T follicular helper cell (primary cell): ENCODE measurements at places on chromosomes 3 and 15.

DNA sequence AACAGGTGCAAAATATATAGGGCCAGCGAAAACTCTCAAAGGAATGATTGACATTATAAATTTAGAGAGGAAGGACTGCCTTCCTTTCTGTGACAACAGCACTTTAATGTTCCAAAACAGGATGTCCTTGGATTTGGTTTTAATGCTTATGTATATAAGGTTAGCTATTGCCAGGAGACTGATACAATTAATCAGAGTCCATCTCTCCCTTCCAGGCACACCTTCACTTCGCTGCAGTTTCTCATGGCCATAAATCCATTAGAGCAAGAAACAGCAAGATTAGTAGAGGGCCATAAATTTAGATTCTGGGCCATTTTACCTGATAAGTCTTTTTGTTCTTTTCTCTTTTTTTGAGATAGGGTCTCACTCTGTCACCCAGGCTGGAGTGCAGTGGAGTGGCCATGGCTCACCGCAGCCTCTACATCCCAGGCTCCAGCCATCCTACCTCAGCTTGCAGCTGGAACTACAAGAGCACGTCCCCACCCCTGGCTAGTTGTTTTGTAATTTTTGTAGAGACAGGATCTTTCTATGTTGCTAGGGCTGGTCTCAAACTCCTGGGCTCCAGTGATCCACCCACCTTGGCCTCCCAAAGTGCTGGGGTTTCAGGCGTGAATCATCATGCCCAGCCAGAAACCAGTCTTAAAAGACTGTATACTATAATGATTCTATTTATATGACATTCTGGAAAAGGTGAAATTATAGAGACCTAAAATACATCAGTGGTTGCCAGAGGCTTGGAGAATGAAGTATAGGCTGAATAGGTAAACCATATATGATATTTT, 15.7 kb upstream of the TFRC start:
- DNase-seq, result no peak

GRCh38 chr3:78754066-78754743, 1013.6 kb downstream of the ROBO1 start:
- DNase-seq, result no peak

GRCh38 chr15:70775160-70775559, 11.8 kb upstream of the UACA start:
- no peak for DNase-seq

DNA sequence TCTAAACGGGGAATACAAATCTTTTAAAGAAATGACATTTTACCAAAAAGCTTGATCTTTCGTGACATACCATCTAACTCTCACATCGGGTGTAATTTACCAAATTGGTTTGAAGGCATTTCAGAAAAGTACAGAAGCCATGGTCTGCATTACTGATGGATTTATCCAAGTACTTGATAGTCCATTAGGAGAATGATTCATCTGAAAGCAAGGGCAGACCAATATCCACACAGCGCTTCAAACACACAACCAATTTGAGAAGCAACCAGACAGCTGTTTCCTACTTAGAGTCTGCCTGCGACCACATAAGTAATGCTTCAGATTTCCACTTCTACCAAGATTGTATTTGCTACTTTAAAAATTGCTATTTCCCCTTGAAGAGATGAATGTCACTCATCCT, 697.6 kb upstream of the ALCAM start:
- no peak for DNase-seq

DNA sequence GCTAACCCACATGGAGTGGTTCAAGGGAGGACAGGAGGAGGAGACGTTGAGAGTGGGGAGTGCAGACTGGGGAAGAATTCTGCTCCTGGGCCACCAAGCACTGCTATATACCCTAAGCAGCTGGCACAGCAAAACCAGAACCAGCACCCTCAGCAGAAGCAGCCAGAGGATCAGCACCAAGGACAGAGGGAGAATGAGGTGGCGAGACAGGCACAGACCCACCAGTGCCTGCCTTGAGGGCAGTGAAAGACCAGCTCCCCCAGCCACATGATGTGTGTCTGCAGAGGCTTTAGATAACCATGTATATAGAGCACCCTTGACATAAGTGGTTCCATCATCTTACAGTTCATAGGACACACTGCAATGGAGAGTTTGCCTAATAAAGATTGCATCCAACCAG, 319.0 kb downstream of the GABRB3 start:
- no peak for DNase-seq

- no peak for DNase-seq
Observed at GRCh38 chr3:107982165-107982564, 108.7 kb downstream of the CD47 start.

- DNase-seq, result peak; percentile 20
Observed at GRCh38 chr15:67884514-67885174, 44.8 kb upstream of the RNU6-1 start.

DNA sequence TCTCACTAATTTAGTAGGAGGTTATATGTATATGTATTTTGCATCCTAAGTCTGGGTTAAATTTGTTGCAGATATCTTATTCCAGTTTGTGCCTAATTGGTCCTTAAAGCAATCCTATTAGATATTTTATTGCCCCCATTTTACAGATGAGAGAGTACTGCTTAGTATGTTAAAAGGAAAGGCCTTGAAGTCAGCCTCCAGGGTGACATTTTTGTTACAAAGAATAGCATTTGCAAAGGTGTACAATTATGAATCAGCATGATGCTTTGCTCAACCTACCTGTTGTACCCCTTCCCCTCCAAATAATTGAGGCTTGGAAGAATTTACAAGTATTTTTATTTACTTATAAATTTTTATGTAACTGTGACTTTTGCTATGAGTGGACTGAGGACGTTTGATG, 14.0 kb downstream of the STT3B start:
- DNase-seq, result no peak

- DNase-seq, result no peak
Observed at GRCh38 chr3:71657831-71658530, 67.2 kb downstream of the EIF4E3 start.

DNA sequence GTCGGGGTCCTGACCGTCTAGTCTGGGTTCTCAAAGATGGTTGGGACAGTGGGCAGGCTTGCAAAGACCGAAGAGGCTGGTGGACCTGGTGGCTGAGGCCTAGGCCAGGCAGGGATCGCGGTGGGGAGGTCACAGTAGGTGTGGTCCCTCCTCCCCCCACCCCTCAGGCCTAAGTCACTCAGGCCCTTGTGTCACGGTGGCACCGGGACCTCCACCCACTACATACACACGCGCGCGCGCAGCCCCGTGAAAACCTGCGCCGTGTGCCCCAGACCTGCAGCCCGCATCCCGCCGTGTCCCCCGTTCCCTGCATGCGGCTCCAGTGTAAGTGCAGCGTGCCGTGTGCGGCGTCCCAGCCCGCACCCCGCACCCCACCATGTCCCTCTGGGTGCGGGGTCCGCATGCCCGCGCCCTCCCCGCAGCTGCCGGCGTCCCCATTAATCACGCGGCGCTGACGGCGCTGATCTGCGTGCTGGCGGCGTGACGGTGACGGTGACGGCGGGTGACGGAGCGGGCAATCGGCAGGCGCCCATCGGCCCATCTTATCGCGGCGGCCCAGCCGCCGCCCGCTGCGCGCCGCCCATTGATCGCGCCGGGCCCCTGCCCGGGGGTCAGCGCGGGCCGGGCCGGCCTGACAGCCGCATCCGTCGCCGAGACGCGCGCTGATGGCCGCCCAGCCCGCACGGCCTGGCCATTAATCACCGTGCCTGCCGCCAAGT, 24.4 kb downstream of the SEC61A1 start:
- DNase-seq, result peak; percentile 38

GRCh38 chr3:7265736-7266135, 404.8 kb downstream of the GRM7 start:
- no peak for DNase-seq

- DNase-seq, result no peak
Observed at GRCh38 chr3:45092132-45093031, 53.8 kb downstream of the CDCP1 start.

GRCh38 chr15:33209575-33210481, 15.3 kb upstream of the FMN1 start:
- DNase-seq, result no peak

GRCh38 chr15:71203586-71204474, 88.6 kb downstream of the THSD4 start:
- DNase-seq, result no peak

DNA sequence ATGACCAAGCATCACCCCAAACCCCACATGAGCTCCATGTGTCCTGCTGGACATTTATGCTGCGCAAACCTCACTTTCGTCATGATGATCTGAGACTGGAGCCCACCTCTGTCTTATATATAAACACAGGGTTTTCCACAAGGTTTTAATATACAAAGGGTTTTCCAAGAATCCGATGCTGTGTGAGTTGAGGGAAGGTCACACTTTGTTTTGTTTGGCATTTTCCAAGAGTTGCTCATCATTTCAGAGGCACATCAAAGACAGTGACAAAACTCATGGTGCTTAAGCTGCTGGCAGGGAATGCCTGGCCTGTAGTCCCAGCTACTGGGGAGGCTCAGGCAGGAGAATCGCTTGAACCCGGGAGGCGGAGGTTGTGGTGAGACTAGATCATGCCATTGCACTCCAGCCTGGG, 20.0 kb downstream of the EFCC1 start:
- DNase-seq, result no peak

DNA sequence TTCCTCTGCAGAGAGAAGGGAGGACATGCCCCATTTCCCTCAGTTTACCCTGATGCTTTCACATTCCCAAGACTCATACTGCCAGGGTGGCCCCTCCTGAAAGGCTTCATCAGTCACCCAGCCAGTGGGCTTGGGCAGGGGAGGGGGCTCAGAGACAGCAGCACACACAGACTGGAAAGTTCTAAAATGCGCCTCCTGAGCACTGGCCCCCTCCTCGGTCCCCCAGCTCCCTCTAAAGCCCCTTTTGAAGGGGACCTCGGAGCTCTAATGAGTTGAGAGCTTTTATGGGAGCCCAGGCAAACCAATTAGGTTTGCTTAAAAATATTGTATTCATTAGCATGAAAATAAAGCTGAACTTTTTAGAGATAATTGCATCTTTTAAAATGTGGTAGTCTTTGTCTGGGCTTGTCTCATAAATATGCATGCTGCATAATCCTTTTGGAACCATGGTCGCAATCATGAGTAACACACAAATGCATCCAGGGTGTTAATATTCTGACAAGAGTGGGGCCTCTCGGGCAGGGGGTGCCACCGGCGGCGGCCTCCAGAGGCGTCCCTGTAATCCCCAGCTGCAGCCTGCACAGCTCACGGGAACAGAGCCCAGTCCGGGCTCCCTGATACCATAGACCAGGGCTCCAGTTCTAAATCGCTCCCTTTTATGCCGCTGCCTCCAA, 78.5 kb downstream of the RPLP1 start:
- no peak for DNase-seq

GRCh38 chr3:126961191-126961790, 21.6 kb upstream of the PLXNA1 start:
- no peak for DNase-seq

DNA sequence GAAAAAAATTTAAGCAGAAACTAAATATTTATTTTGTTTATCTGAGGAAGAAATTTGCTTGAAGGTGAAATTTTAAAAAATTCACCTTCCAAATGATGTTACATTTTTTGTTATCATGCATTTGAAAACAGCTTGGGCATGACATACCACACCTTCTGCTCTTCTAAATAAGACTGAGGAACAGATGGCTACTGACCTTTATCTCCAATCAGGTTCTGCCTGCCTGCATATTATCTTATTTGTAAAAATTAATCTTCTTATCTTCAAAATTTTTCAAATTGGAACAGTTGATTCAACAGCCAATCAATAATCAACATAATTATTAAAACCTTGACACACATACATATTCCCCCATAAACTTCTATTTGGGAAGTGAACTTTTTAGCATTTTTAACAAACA, 641.8 kb upstream of the ZNF385D start:
- no peak for DNase-seq

DNA sequence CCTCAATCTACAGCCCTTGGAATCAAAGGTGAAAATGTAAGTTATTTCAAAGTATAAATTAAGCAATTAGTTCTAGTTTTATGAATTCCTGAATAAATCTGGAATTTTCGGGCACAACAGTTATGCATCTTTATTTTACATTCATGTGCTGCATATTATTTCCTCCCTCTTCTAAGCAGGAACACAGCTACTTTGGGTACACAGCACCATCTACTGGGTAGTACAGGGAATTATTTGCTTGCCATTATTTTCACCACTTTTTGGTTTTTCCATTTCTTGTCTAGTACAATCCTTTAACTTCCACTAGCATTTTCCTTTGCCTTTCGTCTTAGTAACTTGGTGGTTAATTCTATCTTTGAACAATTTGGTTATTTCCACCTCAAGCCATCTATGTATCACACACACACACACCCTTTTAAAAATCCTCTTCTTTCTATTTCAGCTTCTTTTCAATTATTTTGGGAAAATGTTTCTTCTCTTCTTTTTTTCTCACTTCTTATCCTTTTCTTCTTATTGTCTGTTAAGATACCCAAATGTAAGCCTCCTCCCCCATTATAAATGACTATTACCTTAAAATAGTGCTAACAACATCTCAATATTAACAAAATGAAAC, 451.0 kb downstream of the MFSD1 start:
- DNase-seq, result no peak

GRCh38 chr3:61323094-61323493, 71.8 kb upstream of the FHIT start:
- DNase-seq, result no peak

- no peak for DNase-seq
Observed at GRCh38 chr15:29674661-29675533, 147.4 kb downstream of the TJP1 start.

DNA sequence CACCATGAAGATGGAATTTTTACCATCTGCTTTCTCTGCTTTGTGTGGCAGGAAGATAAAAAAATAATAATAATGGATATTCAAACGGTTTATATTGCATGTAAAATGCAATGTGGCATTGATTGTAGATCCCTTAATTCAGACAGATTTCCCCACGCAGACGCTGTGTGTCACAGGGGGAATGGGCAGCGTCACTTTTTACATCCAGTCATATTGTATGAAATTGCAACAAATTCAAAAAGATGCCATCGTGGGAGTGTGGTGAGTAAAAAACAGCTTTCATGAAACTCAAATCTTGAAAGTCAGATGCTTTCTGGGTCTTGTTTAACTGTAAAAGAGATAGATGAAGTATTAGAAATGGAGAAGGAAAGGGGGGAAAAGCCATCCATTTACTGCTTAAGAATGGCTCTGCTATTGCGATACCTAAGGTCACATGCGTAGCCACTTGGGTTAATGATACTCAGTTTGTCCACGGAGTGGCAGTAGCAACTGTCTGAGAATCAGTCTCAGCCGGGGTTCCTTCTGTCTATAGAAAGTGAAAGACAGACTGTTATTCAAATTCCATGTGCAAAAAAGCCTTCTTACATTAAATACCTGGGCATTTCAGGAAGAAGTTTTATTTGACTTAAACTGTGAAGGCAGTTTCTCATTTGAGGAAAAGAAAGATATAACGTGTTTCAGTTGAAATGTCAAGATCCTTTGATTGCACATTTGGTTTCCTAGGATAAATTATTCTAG, 28.5 kb downstream of the BTD start:
- DNase-seq, result peak; percentile 43

GRCh38 chr15:58590236-58590635, 158.4 kb downstream of the LIPC start:
- DNase-seq, result no peak

DNA sequence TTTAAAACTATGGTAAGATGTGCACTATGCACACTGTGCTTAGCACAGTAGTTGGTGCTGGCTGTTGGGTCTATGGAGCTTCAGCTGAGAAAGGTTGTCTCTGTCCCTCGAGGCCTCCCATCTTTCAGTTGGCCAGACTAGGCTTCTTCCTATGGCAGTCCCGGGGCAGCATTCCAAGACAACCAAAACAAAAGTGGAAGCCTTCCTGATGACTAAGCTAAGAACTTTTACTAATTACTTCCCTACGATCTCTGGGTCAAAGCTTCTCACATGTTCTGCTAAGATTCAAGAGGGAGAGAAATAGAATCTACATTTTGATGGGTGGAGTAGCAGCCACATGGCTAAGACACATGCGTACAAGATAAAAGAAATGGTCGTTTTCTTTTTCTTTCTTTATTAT, 342.8 kb downstream of the TUSC7 start:
- no peak for DNase-seq
